ENCODE measurements at places on chromosomes 6 and 20. TPM values are rescaled to one million over a fixed set of nuclear protein-coding genes. Genes with fewer than 3 reads are reported as not detected.

The CCR6 gene
- not detected for total RNA-seq

The IRF4 gene
- total RNA-seq = under 0.01 TPM

The SEL1L2 gene
- not detected for total RNA-seq

The DYNLT1 gene
- total RNA-seq = 79.8 TPM

The DLK2 gene
- total RNA-seq = 4.8 TPM

The NOX3 gene
- total RNA-seq = not detected

The LCA5 gene
- 3.8 TPM for total RNA-seq

The TUBB2B gene
- total RNA-seq = under 0.01 TPM

The FRK gene
- total RNA-seq = 1.0 TPM

The BAG2 gene
- total RNA-seq = 3.8 TPM

The WRNIP1 gene
- total RNA-seq = 52.3 TPM
